Activated CD8-positive, alpha-beta memory T cell treated with anti-CD3 and anti-CD28 coated beads, Interleukin-2, amount 10 ng/mL, durations not matched to agents 7 days and 5 days (primary cell): ENCODE measurements at places on chromosomes 4 and X. TPM values are rescaled to one million over a fixed set of nuclear protein-coding genes. Genes with fewer than 3 reads are reported as not detected.

TCP11X2 gene
- total RNA-seq, result not detected

NPNT gene
- not detected for total RNA-seq

GRCh38 chr4:20378181-20378580, 126.5 kb downstream of the SLIT2 start:
- DNase-seq, result no peak

- no peak for DNase-seq
Observed at GRCh38 chrX:24424948-24425347, 40.1 kb upstream of the PDK3 start.

GRCh38 chr4:124111922-124112321, 600.6 kb downstream of the ANKRD50 start:
- DNase-seq, result no peak

RBM47 gene
- total RNA-seq, result 2.3 TPM

DNA sequence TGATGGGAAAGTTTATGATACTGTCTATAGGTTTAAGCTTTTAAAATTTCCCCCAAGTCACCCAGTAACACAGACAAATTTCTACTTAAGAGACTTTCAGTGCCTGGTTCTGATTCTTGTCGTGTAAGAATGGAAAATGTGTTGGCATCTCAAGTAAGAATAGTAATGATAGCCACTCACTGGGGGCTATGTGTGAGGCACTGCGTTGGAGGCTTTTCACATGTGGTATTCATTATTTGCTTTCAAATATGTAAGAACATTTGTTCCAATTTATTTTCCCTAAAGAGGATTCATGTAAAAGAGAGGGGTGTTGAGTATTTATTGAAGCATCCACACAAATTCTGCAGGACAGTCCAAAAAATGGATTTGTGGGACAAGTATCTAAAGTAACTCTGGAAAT, 143.6 kb downstream of the FNIP2 start:
- no peak for DNase-seq

DNA sequence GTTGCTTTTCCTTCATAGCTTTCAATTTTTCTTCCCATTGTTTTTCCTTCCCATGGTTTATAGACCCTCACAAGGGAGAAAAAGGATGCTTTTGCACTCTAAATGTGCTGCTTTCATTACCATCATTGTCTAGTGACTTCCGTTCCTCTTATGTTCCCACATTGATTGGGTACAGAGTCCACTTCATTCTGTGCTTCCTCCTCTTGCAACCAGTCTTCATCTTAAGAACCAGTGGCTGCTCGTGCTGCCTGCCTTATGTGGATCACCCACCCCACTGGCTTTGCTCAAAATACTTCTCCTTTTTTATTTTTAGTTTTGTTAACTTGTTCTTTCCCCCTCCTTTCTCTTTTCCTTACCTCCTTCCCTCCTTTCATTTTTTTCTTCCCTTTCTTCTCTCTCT, 76.5 kb upstream of the BOD1L1 start:
- DNase-seq, result no peak

DNA sequence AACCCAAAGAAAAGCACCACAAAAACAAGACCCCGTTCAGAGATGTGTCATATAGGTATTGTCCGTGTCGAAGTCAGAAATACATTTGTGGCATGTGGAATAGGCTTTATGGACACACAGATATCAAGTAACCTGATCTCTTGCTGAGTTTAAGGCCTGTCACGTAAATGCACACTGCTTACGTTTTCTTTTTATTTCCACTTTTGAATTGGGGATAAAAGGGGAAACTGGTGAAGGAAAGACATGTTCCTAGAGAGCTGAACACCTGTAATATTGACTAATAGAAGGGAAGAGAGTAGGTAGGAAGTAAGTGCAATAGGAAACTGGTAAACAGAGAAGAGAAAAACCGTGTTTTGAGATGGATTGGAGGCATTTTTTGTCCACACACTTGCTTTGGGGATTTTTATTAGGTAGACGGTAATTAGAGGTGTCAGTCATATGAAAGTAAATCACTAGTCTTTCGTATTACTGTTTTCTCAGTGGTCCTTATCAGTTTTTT, 24.9 kb downstream of the TMEM131L start:
- DNase-seq, result no peak

DNA sequence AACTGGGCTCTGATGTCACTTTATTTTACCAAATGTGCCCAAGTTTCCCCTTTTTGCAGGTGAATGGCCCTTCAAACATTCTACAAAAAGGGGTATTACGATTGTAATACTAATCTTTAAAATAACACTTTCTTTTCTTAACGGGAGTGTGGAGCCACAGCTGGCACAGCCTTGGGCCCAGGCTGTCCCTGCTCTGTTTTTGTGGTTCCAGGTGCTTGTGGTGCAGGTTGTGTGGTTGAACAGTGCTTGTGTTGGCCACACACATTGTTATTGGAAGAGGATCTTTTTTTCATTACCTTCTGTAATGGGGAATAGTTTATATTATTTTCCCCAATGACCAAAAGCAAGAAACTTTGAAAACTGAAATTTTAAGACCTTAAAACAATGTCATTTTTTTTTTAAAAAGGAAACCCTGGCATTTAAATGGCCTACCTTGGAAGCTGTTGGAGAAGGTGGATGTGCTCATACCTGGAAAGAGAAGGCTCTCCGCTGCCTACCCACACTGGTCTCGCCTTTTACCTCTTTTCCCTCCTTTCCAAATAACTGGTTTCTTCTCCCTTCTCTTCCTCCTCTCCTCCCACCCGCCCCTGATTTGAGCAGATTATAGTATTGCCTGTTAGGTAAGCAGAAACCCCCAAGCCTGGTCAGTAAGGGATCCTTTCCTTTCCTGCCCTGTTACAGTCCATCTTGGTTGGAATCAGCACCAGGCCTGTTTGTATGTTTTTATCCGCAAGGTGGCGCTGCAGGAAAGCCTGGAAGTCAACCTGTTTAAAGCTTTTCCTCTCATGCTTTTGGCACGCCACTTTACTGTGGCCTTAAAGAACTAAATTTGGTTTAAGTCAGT, 28.6 kb downstream of the HADH start:
- DNase-seq, result peak; percentile 85

DNA sequence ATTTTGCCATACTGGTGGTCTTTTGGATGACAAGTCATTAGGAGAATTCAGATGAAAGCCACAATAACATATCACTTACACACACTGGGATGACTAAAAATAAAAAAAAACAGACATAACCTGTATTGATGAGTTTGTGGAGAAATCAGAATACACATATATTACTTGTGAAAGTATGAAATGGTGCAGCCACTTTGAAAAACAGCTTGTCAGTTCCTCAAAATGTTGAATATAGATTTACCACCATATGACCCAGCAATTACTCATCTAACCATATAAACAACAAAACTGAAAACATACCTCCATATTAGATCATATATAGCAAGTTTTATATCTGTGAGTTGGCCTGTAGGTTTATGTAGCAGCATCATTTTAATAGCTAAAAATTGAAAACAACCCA, 608.7 kb downstream of the TLL1 start:
- DNase-seq, result no peak

DNA sequence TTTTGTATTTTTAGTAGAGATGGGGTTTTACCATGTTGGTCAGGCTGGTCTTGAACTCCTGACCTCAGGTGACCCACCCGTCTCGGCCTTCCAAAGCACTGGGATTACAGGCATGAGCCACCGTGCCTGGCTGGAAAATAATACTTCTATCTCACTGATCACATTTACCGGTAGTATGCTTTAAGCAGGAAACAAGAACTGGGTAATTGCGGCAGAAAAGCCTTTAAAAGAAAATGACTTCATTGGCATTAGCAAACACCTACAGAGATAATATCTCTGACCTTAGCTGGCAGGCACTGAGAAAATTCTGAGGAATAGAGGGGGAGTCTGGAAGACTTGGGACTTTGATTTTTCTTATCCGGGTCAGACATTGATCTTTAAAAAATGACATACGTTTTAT, 78.5 kb downstream of the SHROOM3 start:
- DNase-seq, result no peak

CABS1 gene
- not detected for total RNA-seq

DNA sequence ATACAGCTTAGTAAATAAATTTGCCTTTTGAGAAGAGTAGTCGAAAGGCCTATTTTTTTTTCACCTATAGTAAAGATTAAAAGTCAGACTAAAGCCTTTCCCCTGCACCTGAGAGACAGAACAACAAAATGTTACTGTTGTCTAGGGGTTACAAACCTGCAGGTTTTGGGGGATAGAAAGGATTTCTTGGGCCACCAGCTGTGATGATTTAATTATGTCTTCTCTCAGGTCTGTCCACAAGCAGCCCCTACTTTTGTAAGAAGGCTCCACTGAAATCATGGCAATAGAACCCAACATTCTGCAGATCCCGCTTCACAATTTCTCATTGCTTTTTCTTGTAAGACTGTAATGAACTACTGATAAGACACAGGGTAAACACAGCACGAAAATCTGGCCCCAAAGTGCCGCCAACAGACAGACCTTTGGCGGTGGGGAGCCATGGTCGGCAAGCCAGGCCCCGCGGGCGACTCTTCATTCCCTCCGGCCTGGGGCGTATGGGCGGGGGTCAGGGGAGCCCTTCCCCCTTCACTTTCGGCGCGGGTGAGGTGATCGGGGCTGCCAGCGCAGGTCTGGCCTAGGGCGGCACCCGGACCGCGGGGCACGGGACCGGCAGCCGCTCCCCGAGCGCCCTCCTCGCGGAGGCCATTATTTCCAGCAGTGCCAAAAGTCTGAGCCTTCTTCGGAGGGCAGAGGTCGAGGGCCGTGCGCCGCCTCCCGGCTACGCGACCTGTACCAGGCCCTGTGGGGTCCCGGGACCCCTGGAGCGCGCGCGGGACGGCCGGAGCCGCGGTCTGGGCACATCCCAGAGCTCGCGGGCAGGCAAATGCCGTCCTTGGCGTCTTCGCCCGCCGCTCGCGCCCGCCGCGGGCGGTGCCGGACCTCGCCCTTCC, 812 bp upstream of the KDM6A start:
- DNase-seq, result peak; percentile 44

DNA sequence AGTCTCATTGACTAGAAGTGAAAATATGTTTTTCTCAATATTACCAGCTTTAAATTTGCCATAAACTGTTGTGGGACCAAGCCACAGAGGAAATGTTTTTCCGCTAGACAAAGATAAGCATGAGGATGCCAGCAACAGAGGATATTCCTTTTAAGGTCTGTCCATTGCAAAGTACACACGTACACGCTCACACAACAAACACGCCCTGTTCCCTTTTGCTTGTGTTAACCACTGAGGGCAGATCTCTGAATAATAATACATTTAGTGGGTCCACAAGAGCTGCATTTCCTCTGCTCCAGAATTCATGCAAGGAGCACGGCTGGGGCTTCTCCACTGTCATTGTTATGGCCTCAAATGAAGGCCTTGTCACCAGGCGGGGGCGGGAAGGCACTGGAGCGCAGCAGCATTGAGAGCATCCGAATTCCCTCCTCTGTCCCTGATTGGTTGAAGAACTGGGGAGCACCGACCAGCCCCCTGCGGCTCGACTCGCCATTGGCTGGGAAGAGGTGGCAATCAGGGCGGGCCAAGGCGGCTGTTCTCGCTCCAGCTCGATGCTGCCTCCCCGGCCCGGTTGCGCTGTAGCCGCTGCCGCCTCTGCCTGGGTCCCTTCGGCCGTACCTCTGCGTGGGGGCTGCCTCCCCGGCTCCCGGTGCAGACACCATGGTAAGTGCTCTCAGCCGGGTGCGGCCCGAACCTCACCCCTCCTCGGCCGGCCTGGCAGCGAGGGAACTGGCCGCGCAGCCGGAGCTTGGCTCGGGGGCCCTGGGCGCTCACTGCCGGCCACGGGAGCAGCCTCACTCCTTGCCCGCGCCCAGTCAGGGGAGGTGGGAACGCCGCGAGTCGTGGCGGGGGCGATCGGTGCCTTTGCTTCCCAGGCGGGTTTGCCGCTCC, at the start of gene GUCY1B1:
Gene GUCY1B1 (plus strand): TSS at position 541 of the 891 bp plus-strand sequence. CDS start 120 bp downstream, at position 661.
- peak; percentile 59 for DNase-seq

DNA sequence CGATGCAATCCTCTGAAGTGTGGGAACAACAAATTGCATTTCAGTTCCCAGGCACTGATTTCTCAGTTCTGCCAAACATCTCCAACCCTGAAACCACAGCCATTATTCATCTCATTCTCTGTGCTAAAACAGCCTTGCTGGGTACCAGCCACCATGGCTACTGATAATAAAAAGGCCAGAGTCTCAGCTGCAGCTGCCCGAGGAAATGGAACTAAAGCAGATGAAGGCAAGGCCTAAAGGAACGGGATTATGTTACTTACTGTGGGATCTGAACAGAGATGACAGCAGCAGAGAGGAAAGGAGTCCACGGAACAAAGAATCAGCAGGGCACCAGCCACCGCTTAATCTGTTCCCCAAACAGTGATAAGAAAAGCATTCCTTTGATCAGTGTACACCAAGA, 155.7 kb downstream of the PAPSS1 start:
- DNase-seq, result no peak

DNA sequence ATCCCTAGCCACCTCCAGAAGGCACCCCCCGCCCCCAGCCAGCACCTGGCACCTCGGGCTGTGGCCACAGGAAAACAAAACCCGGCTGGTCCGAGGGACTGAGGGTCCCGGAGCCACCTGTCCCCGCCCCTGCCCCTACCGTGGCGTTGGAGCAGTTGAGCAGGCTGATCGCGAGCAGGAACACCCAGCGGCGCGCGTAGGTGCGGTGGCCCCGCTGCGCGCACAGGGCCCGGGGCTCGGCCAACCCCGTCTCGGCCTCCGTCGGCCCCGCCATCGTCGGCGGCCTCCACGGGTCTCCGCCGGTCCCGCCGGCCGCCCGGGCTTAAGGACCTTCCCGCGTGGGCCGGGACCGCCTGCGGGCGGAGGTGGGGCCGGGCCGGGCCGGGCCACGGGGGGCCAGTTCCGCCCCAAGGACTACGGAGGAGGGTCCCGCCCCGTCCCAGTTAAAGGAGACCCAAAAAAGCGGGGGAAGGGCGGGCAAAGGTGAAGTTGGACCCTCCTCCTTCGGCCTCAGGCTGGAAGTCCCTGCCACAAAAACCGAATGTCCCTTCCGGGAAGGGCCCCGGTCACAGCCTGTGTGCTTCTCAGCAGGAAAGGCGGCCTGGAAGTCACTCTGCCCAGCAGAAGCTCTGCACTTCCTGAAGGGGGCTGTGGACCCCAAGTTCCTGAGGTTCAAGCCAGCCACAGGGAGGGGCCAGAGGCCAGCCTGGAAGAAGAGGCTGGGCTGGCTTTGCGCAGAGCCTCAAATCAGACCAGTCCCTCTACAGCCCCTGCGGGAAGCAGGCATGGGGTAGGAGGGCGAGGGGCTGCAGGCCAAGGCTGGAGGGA, at the start of gene SLC49A3:
Gene SLC49A3 (minus strand): TSS at position 298 of the 828 bp plus-strand sequence. CDS start 24 bp downstream, at position 274.
- DNase-seq, result peak; percentile 40

DNA sequence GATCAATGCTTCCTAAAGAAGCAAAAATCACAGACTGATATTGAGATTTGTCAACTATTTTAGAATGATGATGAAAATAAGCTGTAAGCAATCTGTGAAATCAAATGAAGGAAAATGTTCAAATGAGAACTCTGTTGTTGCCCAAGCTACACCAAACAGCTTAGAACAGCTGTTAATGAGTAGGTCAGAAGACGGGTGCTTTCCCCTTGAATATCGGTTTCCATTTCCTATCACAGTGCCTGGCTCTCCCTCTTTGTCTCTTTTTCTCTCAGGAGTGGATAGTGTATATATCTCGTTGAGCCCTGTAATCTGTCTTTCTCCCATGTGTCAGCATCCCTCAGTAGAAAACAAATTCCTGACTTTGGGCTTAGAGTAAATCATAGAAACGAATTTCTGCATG, 1592.9 kb upstream of the TENM3 start:
- no peak for DNase-seq

SLC38A5 gene
- 93.9 TPM for total RNA-seq
